ENCODE measurements at places on chromosomes 5 and 9.

- DNase-seq = no peak
Observed at GRCh38 chr9:129278391-129279237, 100.6 kb upstream of the IER5L start.

DNA sequence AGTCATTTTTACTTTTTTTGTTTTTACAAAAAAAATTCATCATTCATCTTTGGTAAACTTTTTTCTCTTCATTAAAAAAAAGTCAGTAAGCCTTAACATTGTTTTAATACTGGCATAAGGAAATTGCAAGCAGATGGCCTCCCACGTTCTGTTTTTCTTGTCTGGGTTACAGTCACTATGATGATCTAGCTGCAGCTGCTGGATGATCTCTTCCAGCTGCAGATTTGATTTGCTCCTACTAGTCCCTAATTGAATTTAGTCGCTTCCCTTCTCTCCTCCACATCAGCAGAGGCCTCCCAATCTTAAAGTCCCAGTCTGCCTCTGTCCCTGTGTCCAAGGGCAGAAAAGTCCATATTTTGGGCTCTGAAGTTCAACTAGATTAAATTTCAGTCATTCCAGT lies 106.8 kb upstream of the PTGER4 start:
- DNase-seq = no peak

DNA sequence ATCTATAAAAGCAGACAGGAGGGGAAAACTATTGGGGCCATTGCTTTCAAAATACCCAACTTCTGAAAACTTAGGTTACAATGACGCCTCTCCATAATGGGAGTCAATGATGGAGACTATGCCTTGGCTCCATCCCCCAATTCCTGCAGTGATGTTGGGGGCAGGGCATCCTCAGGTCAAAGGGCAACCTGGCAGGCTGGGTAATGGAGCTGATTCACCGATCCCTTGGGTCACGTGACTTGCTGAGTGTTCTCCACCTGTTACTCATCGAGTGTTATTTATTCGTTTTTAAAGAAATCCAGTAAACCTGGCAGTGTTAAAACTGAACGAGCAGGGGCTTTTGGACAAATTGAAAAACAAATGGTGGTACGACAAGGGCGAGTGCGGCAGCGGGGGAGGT lies 244.4 kb downstream of the FAM114A2 start:
- DNase-seq = no peak

DNA sequence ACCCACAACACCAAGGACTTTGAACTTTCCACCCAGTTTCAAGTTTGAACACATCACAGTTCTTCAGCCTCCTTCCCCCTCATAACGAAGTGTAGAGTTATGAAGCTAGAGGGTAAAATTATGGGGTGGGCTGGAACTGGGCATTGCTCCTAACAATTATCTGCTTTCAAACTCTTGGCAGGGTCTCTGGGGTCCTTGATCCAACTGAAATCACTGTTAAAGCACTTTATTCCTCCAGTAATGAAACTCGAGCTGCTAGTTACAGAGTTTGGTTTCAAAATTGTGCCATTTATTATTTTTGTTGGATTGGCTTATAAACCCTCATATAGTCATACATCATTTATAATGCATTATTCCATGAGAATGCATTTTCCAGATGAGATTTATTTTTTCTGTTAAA lies 158.5 kb downstream of the RGS3 start:
- no peak for DNase-seq

DNA sequence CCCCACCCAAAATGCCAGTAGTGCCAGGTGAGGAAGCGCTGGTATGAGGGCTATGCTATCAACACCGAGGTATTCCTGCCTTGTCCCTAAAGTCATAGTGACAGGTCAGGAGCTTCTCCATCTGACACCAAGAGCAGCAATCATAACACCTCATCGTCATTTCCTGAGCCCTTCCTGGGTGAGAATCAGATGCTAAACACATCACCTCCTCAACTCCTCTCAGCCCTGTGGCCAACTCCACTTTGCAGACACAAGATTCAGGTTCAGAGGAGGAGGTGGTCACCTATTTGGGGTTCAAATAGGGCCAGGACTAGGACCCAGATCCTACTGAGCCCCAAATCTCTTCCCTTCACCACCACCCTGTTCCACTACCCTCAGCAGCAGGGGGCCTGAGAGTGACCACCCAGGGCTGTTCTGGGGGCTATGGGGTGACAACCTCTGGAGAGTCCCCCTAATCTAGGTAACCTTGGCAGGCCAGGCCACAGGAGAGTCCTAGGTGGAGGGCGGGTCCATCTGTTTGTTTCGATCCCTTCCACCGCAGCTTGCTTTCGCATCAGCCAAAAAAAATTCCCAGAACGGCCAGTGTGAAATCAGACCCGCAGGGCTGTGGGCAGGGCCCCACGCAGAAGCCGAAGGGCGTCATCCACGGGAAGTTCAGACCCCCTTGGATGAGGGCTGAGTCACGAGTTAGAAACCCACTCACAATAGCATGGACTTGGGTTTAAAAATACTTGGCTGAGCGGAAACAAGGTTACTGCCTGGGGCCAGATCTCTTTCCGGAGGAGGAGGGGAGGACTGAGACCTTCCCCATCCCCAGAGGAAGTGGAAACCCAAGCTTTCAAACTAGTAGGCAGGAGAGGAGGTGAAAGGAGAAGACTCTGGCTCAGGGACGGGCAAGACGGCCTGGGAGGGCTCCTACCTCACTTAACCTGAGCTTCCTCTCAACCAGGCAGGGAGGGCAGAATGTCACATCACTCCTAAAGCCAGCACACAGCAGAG lies 8.7 kb downstream of the STK10 start:
- DNase-seq = no peak

GRCh38 chr9:131801810-131802209 lies 61.9 kb upstream of the RAPGEF1 start:
- DNase-seq = no peak

DNA sequence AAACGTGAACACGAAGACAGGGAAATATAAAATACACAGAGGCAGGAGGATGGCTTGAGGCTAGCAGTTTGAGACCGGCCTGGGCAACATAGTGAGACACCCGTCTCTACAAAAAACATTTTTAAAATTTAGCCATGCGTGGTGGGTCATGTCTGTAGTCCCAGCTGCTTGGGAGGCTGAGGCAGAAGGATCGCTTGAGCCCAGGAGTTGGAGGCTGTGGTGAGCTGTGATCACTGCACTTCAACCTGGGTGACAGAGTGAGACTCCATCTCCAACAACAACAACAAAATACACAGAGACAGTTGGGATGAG lies 55.1 kb downstream of the SUSD1 start:
- DNase-seq = no peak

GRCh38 chr5:160312134-160312959 lies at the start of gene CCNJL:
TSS of gene CCNJL (minus strand) at chr5:160312564. CDS start at chr5:160311923, 641 bp downstream.
- DNase-seq = no peak

DNA sequence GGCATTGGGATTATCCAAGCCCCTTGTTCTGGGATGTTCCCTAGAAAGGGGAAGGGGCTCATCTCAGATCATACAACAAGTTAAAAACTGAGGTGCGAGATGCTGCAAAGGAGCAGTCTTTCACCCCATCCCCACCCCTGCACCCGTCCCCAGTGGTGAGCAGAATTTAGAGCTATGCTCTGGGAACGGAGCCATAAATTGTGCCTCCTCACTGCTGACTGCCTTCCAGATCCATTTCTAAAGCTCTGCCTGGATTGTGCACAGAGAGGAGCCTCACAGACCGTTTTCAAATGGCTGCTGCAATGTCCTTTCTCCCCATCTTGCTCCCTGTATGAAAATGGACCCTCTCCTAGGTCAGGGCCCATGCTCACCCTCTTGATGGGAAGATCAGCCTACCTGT lies 8.3 kb downstream of the SLC25A48 start:
- no peak for DNase-seq

- DNase-seq = no peak
Observed at GRCh38 chr5:170533383-170533782, 29.6 kb downstream of the KCNIP1 start.

GRCh38 chr9:127180457-127181314 lies 58.3 kb upstream of the ANGPTL2 start:
- DNase-seq = no peak

DNA sequence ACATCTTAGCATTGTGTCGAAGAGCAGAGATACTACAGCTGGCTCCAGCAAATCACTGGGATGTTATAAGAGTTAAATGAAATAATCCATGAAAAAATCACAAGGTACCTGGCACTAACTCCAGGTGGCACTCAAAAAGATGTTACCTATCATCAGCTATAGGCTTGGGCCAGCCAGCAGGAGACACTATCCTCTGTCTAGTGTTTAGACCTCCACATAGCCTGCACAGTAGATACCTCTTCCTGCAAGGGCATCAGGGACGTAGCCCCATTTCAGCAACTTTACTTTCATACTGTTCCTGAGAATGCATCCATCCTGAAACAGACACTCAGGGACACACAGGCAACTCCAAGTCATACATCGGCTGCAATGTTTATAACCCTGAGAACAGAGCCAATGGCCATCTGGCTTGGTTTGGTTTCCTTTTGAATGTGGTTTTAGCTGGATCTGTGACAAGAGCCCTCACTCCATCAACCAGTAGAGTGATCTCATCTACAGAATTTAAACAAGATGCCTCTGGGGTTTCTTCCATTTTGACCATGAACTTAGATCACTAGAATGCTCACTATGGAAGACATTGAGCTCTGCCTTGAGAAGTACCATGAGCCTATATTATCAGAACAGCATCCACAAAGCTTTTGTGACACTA lies 69.9 kb downstream of the TLE1 start:
- no peak for DNase-seq

- DNase-seq = no peak
Observed at GRCh38 chr5:155729684-155730059, 597.3 kb upstream of the SGCD start.

GRCh38 chr9:70580606-70581195 lies 166.2 kb upstream of the KLF9 start:
- no peak for DNase-seq

DNA sequence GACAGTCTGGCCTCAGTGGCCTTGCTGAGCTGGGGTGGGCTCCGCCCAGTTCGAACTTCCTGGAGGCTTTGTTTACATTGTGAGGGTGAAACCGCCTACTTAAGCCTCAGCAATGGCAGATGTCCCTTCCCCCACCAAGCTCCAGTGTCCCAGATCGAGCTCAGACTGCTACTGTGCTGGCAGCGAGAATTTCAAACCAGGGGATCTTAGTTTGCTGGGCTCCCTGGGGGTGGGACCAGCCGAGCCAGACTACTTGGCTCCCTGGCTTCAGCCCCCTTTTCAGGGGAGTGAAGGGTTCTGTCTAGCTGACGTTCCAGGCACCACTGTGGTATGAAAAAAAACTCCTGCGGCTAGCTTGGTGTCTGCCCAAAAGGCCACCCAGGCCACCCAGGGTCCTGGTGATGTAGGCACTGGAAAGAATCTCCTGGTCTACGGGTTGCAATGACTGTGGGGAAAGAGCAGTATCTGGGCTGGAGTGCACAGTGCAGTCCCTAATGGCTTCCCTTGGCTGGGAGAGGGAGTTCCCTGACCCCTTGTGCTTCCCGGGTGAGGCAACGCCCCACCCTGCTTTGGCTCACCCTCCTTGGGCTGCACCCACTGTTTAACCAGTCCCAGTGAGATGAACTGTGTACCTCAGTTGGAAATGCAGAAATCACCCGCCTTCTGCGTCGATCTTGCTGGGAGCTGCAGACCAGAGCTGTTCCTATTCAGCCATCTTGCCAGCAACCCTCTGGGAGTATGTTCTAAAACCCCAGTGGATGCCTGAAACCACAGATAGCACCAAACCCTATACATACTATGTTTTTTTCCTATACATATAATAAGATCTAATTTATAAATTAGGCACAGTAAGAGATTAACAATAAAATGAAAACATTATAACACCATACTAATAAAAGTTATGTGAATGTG lies 95.5 kb downstream of the TMEM161B start:
- DNase-seq = no peak

GRCh38 chr9:125426926-125427325 lies 165.3 kb downstream of the GAPVD1 start:
- no peak for DNase-seq

GRCh38 chr5:105812304-105812703 lies 1858.4 kb downstream of the EFNA5 start:
- DNase-seq = no peak

- DNase-seq = no peak
Observed at GRCh38 chr9:15426019-15426418, 3.3 kb downstream of the SNAPC3 start.

- no peak for DNase-seq
Observed at GRCh38 chr9:97561501-97561900, 60.0 kb downstream of the TMOD1 start.

- DNase-seq = no peak
Observed at GRCh38 chr9:126081746-126082145, 244.9 kb upstream of the MVB12B start.

GRCh38 chr9:20280330-20280729 lies 342.0 kb downstream of the MLLT3 start:
- no peak for DNase-seq

DNA sequence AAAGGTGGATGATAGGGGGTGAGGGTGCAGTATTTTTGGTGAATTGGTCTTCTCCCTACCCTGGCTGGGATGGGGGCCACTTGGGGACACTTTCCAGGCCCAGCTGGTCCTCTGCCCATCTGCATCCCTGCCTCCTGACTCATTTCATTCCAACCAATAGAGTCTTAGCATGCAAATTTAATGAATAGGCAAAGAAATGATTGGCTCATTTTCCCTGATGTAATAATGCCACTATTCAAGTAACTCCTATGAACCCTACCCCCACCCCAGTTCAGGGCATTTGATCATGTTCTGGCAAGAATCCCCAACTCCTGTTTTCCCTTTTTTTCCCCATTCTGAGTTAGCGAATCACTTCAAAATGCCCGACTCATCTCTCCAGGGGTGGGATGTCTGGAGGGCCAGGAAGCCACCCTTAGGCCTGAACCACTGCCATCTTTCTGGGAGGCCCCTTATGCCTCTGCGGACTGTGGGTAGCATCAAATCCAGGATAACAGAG lies 56.7 kb downstream of the PCDH1 start:
- no peak for DNase-seq

DNA sequence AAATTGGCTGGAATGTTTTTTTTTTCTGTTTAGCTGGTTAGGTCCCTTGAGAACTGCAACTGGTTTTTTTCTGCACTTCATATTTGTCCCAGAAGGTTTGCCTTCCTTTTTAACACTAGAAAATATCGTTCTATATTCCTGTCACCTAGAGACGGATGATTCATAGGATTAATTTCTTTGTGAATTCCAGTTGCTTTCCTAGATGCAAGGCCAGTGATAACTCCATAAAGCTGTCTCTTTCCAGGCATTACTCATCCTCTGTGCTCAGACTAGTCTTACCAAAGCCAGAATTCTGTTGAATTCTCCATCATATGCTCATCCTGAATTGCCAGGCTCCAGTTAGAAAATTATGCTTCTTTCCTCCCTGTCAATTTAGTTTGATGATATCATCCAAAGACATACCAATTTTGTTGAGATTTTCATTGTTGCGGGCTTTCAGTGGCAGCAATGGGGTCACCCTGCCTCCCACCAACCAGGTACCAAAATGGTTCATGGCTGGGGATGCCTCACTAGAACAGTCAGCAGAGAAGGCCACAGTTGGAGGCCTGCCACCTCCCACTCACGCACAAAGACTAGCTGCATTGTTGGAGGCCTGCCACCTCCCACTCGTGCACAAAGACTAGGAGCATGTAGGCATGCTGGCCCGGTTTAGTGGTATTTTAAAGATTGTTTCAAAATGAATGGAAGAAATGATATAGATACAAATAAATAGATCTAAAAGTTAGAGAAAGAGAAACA lies 8.5 kb downstream of the BAAT start:
- no peak for DNase-seq

- DNase-seq = no peak
Observed at GRCh38 chr5:69512740-69513260, 20.2 kb downstream of the OCLN start.

Measured in activated gamma-delta T cell treated with anti-CD3 and anti-CD28 coated beads, Interleukin-2, amount 50 U/mL, for 16 hours (primary cell).